ENCODE measurements at places on chromosomes 2 and 18. TPM values are rescaled to one million over a fixed set of nuclear protein-coding genes. Genes with fewer than 3 reads are reported as not detected.

DNA sequence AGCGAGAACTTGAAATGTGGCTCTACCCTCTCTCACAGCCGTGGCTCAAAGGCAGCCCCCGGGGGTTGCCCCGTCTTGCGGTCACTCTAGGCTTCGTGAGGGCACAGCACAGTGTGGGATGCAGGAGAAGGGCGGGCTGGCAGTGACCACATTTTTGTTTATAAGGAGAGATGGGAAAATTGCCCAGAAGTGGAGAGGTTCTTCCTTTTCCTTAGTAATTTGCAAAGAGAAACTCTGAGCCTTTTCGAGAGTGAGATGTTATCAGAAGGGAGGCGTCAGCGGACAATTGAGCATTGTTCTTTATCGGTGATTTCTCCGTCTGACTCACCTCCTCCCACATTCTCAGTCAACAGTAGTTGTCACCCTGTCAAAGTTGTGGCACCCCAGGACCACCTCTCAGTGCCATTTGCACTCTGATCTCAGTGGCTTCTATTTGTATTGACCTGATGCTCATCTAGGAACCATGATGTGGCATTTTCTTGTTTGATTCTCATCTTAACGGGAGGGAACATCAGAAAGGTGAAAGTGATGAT is 89.6 kb downstream of the ACAA2 start:
- no peak for DNase-seq

Gene UGT1A6
- not detected for total RNA-seq

- no peak for DNase-seq
These were observed 47.6 kb upstream of the OTOS start for GRCh38 chr2:240187989-240188590.

Gene KCNG2
- total RNA-seq = not detected

- DNase-seq = no peak
These were observed 24.6 kb downstream of the INSIG2 start for GRCh38 chr2:118112771-118113334.

- no peak for DNase-seq
These were observed 266.9 kb downstream of the DSC3 start for GRCh38 chr18:30775629-30776028.

DNA sequence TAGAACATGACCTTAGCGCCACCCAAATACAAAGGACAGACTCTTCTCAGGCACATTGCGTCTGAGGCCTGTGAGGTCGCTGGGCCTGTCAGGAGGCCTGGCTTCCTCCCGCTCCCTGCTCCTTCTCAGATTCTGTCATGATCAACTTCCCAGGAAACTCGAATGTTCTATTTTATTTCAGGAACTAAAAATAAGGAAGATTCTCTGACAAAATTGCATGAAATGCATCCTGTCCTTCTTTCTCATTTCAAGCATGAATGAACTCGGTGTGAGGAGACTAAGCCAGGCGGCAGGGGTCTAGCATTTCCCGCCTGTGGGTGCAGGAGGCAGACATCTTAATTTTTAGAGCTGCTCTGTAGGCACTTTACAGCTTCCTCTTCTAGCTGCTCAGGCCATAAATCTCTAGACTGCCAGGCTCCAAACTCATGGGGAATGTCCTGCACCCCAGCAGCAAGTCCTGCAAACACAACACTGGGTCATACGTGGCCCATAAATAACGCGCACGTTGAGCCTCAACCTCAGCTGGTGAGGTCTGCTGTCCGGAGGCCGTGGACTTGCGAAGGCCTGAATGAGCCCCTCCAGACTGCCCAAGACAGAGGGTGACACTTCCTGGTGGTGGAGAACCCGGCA is 109.7 kb upstream of the ZNF236 start:
- DNase-seq = no peak
